ENCODE measurements at places on chromosomes 12 and 14.

- DNase-seq = no peak
Measured at GRCh38 chr14:94314890-94315289, 8.2 kb downstream of the SERPINA6 start.

- no peak for DNase-seq
Measured at GRCh38 chr12:82870771-82871377, 184.2 kb downstream of the TMTC2 start.

- peak; percentile 7 for DNase-seq
Measured at GRCh38 chr12:63668028-63668799, at the start of gene DPY19L2. Gene DPY19L2, minus strand, starts transcription at chr12:63668493. Its CDS starts 100 bp downstream, at chr12:63668393.

- no peak for DNase-seq
Measured at GRCh38 chr14:91068642-91069041, 8.2 kb upstream of the RPS6KA5 start.

DNA sequence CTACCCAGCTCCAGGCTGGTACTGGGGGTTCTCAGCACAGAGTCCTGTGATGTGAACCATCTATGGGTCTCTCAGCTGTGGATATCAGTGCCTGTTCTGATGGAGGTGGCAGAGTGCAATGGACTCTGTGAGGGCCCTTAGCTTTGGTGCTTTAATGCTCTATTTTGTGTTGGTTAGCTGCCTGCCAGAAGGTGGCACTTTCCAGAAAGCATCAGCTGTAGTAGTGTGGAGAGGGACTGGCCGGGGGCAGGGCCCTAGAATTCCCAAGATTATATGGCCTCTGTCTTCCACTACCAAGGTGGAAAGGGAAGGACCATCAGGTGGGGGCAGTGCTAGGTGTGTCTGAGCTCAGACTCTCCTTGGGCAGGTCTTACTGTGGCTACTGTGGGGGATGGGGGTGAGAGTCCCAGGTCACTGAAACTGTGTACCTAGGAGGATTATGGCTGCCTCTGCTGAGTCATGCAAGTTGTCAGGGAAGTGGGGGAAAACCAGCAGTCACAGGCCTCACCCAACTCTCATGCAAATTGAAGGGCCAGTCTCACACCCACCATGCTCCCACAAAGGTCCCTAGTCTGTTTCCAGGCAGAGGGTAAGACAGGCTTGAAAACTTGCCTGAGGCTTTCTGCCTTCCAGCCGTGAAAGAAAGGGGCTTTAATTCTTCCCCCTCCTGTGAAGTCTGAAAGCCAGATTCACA, 878.1 kb downstream of the C12orf50 start:
- DNase-seq = no peak

DNA sequence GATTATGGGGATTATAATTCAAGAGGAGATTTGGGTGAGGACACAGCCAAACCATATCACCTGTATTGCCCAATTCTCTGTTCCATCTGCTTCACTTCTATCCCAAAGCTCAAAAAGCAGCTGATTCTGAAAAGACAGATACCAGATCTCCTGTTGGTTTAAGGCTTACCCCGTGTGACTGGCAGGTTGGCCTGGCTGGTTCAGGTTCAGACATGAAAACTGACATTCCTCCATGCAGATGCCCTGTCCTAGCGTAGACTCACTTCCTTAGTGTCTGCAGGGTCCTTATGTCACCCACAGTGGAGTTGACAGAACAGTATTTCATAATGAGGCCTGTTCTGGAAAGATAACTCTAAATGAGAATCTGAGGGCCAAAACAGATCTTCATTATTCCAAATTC, 61.1 kb upstream of the FLRT2 start:
- no peak for DNase-seq

DNA sequence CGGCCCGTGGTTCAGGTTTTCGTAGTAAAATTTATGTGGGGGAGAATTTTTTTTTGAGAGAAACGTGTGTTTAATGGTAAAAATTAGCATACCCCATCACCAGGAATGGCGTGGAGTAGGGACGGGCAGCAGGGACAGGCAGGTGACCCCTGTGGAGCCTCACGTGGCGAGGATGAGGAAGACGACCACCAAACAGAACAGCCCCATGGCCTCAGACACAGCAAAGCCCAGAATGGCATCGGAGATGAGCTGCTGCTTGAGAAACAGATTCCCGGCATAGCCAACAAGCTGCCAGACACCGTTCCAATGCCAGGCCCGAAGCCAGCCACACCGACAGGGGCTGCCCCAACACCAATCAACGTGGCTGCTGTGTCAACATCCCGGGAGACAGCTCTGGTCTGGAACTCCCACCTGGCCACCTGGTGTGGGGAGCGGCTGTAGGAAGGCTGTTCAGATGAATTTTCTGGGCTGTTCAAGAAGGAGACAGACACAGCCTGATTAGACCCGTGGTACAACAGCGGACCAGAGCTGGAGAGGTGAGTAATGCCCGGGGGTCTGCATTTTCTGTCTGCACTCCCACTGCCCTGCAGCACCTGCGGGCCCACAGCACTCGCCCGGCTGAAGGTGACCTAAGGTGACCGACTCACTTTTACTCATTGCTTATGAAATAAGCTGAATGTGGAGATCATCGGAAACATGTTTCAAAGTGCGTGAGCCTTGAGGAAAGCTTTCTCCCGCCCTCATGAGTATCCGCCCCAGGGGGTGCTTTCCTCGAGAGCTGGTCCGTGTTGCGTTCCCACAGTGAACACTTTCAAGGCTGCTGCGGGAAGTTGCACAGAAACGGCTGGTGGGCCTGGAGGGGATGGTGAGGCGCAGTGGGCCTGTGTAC, 10.6 kb downstream of the TMEM121 start:
- no peak for DNase-seq

GRCh38 chr14:92789457-92790089, 4.5 kb upstream of the GOLGA5 start:
- DNase-seq = no peak

- no peak for DNase-seq
Measured at GRCh38 chr12:93149229-93149628, 220.1 kb upstream of the EEA1 start.

Data from GM03348 (cell line).